ENCODE measurements at places on chromosomes 3 and 15.

- DNase-seq = no peak
Measured at GRCh38 chr3:8760506-8760905, 8.9 kb downstream of the OXTR start.

DNA sequence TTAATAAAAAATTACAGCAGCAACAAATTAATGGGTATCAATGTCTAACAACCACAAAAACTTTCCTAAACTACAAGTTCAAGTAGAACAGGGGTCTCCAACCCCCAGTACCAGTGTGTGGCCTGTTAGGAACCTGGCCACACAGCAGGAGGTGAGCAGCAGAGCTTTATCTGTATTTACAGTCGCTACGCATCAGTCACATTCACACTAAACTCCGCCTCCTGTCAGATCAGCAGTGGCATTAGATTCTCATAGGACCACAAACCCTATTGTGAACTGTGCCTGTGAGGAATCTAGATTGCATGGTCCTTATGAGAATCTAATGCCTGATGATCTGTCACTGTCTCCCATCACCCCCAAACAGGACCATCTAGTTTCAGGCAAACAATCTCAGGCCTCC lies 18.5 kb upstream of the LIPC start:
- no peak for DNase-seq

DNA sequence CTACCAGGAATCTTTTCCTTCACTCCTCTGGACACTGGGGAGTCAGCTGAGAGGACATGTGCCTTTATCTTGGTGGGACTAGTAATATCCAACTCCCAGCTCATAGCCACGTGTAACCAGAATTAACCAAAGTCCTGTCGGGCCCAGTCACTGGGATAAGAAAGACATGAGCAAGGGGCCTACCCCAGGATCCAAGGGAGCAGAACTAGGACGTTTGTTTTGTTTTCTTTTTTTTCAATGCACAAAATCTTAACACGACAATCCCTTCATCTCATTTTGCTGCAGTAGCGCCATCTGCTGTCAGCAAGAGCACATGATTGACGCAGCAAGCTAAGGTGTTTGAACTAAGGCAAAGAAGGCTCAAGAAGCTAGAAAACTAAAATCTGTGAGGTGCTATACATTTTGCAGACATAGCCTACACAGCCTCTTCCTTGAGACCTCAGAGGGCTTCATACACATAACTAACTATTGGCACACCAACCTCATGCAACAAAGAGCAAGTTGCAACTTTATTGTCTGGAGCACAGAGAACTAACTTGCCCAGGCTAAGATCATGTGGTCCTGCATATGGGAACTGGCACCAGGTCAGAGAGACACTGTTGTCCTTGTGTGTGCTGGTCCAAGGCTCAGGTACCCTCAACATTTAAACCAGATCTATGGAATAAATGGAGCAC lies 43.6 kb downstream of the RLBP1 start:
- peak; percentile 75 for DNase-seq

- no peak for DNase-seq
Measured at GRCh38 chr3:64332459-64333350, 107.4 kb upstream of the PRICKLE2 start.

DNA sequence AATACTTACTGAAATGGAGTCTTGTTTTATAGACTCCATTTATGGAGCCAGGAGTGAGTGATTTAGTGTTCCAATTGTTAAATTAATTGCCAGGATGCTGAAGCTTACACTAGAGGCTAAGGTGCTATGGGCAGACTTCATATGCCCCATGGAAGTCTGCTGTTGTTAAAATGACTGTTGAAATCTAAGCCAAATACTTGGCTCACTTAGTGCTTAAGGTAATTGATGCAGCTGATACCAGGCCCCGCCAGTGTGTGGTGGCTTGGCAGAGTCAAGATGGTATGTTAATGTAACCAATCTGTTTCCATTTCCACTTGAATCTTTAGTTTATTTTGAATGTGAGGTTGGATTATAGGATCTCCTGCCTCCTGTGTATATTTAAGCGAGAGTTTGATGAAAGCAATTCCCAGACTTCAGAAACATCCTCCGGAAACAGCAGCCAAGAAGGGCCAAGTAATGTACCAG lies 187.1 kb downstream of the ITPR1 start:
- DNase-seq = no peak

Data from activated CD4-positive, alpha-beta T cell treated with anti-CD3 and anti-CD28 coated beads, Interleukin-2, amount 50 U/mL, for 16 hours (primary cell).